ENCODE measurements at places on chromosomes 2 and 18.

DNA sequence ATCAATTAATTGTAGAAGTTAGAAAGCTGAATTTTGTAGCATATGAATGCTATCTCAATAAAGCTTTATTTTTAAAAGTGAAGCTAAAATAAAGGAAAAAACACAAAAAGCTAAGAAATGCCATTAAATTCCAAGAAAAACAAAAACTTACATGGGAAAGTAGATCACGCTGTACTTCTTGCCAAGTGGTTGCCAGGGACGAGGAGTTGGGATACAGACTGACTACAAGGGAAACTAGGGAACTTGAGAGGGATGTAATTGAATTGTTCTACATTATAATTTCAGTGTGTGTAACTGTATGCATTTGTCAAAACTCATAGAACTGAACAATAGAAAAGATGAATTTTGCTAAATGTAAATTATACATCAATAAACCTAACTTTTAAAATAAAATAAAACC, 108.1 kb downstream of the DYM start:
- DNase-seq = no peak

- no peak for DNase-seq
Measured at GRCh38 chr2:29762239-29762638, 159.1 kb downstream of the ALK start.

DNA sequence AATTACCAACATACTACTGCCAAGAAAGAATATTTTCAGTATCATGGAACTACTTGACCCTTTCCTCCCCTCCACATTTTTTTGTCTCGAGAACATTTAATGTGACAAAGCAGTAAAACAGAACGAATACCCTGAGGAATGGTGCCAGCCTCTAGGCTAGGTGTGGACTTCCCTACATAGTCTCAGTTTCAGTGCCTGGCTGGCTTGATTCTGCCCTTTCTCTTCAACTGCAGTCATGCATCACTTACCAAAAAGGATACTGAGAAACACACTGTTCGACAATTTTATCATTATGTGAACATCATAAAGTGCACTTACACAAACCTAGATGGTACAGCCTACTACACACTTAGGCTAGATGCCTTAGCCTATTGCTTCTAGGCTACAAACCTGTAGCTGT, 305.3 kb upstream of the HNRNPA3 start:
- no peak for DNase-seq

GRCh38 chr2:68727683-68728375, 6.8 kb upstream of the ARHGAP25 start:
- DNase-seq = no peak

DNA sequence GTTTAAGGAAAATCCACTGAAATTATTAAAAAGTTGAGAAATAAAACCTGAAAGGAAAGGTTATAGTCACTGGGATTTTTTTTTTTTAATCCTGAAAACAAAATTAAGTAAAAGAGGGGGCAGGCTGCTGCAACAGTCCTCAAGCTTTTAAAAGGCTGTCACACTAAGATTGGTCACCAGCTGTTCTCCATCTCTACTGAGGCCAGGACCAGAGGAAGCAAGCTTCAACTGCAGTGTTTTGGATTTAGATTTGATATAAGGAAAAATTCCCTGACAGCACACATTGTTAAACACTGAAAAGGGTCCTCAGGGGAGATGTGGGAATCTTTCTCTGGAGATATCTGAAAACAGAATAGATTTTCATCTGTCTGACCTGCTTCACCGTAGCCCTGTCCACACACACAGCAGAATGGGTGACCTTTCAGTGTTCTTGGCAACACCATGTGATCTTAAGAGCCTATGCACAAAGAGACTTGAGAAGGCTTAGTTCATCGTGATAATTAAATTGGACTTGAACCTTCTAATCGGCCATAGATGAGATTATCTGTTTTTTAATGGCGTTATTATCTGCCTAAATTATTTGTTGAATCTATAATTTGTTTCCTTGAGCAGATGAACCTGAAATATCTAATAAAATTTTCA, 132.0 kb upstream of the BOD1L2 start:
- no peak for DNase-seq

DNA sequence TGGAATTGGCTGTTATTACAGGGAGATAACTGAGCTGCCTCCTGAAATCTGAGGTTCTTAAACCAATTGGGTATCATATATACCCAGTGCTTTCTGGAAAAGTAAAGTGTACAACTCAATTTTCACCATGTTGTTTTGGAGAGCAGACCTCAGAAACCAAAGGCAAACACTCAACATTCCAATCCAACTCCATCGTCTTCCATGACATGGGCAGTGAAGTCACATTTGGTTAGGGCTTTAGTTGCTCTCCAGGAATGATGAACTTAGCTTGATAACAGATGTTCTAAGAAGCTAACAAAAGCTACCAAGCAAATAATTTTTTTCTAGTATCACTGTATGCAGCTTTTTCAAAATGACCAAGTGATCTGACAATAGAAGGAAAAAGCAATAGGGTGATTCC, 107.0 kb upstream of the SLC35G4 start:
- DNase-seq = no peak
